ENCODE measurements at places on chromosomes 11 and 22.

- no peak for DNase-seq
These were observed 28.7 kb downstream of the RPL3 start for GRCh38 chr22:39290724-39291161.

DNA sequence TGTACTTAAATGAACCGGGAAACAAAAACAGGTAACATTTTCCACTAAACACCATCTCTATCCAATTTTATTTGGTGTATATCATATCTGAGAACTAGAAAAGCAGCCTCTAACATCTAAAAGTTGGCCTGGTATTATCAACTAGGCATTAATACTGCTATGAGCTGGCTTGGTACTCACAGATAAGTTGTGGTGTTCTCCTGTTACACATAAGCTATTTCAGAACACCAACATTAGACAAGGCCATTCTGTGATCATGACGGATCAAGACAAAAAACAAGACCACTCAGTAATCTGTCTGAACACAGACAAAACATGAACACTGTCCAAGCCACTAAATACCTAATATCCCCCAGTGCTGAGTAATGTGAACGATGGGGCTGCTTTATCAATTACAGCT is 11.9 kb downstream of the RIC3 start:
- no peak for DNase-seq

DNA sequence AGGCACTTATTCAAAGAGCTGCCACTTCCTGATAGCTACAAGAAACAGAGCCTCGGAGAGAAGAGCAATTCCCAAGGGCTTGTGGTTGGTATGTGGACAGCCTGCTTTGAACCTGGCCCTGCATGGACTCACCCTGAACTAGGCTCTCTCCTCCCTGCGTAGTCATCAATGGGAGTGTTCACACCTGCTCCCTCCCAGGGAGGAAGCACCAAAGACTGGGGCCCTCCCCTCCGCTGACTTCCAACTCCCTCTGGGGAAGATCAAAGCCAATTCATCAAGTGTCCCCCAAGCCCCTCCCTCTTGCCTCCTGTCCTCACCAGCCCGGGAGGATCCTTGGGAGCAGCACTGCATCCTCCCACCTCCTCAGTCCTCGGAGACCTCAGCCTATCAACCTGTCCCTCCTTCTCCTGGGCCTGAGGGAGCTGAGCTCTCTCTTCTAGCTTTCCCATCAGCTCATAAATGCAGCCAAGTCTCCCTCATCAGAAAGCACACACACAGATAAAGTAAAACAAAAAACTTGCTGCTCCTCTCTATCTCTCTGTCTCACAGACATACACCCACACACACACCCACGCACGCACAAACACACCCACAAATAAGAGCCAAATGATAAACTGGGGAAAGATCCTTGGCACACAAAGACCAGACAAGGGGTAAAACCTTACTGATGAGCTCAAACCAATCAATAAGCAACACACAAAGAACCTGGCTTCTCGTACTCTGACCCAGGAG is 3.3 kb downstream of the A4GALT start:
- no peak for DNase-seq

GRCh38 chr11:134276396-134277182 is 410 bp downstream of the GLB1L3 start:
- no peak for DNase-seq

- DNase-seq, result no peak
These were observed 107.4 kb downstream of the PGR start for GRCh38 chr11:101022256-101022655.

Measured in GM10248 (cell line).